ENCODE measurements at places on chromosomes 13 and 19. TPM values are rescaled to one million over a fixed set of nuclear protein-coding genes. Genes with fewer than 3 reads are reported as not detected.
A peak's percentile ranks its signal among the peaks of the same experiment; 100 is the strongest.

- no peak overlapping the region for H3K4me3 ChIP-seq
- peak; percentile 83 for DNase-seq
- peaks cover 44% of the 10 kb centered on the region for H3K36me3 ChIP-seq
- H3K27ac ChIP-seq, result no peak overlapping the region
These were observed 6.5 kb downstream of the PLPPR3 start for GRCh38 chr19:815079-815774.

IL11 gene
- 0.34 TPM for total RNA-seq

CYP2F1 gene
- 1.6 TPM for total RNA-seq

ATF5 gene
- total RNA-seq, result 10.0 TPM

- H3K4me1 ChIP-seq, result no peaks in the 10 kb centered on the region
- no peak for DNase-seq
- no peak overlapping the region for H3K27ac ChIP-seq
- H3K36me3 ChIP-seq, result no peaks in the 10 kb centered on the region
These were observed 3.3 kb upstream of the KLK11 start for GRCh38 chr19:51029718-51030117.

- H3K36me3 ChIP-seq, result no peaks in the 10 kb centered on the region
- H3K27me3 ChIP-seq, result no peaks in the 10 kb centered on the region
- no peak overlapping the region for H3K27ac ChIP-seq
- H3K4me3 ChIP-seq, result no peak overlapping the region
- no peak for DNase-seq
These were observed 87.0 kb downstream of the MAB21L1 start for GRCh38 chr13:35389535-35389934.
